Natural killer cell (primary cell): ENCODE measurements at places on chromosomes 7 and 10.
A peak's percentile ranks its signal among the peaks of the same experiment; 100 is the strongest.

GRCh38 chr10:67666416-67667034, 29.5 kb downstream of the CTNNA3 start:
- peak; percentile 48 for DNase-seq

DNA sequence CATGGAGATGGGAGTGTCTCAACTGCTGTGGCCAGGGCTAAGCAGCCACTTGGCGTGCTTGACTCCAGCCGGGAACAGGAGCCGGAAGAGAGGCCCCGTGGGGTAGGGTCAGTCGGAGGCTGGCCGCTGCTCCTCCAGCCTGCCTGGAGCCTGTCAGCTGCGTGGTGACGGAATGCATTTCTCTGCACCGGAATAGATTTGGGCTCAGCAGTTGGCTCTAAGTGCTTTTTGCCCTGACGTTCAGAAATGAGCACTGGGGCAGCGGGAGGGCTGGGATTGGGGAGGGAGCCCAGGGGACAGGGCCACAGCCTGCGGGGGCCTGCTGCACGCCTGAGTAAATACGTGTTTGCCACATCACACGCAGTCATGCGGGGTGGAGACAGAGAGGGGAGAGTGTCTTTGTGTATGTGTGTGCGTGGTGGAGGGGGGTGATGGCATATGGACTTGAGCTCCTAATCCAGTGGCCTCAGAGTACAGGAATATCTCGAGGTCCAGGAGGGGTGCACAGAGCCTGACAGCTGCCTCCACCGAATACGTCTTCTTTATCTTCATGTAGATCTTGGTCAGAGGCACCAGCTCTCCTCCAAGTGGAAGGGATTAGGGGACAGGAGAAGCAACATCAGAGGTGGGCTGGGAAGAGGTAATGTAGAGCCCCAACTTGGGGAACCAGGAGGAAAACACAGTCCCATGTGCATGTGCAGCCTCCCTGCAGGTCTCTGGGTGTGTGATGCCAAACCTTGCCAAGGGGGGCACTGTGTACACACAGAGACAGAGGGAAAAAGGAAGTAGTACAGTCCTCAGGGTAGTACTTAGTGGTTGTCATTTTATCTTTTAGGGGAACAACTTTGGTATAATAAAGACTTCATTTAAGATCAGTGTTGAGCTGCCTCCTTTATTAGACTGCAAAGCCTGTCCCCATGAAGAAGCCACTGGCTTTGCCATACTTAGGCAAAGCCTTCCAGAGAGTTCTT, 151.4 kb downstream of the CDH23 start:
- no peak for DNase-seq

DNA sequence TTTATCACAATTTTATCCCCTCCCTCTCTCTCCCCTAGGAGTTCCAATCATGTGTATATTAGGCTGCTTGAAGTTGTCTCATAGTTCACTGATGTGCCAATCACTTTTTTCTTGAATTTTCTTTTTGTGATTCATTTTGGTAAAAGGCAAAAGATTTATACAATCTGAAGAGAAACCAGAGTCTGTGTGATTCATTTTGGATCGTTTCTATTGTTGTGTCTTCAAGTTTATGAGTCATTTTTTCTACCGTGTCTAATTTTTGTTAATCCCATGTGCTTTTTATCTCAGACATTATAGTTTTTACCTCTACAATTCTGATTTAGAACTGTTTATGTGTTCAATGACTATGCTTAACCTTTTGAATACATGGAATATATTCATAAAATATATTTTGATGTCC, 483.9 kb upstream of the AUTS2 start:
- no peak for DNase-seq

DNA sequence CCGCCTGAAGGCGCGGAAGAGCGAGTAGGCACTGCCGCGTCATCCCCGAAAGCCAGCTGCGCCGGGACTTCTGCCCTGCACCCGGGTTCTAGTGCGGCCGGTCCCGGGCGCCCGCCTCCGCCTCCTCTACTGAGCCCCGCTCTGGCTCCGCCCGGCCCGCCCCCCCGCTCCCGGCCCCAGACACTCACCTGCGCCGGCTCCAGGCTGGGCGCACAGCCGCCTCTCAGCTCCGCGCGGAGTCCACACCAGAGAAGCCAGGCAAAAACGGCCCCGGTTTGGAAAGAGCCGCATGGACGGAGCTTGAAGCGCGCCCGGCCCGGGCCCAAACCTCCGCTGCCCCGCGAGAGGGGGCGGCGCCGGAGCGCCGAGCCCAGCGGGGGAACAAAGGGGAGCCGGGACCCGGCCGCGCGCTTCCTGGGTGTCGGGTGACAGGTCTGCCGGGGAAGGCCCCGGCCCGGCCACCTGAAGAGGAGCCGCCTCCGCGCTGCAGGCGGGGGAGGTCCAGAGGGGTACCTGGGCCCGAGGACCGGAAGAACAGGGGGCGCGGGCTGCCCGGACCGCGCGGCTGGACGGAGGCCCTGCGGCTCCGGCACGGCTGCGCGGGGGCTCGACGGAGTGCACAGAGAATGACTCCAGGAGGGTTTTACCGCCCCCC, 168.2 kb downstream of the NRF1 start:
- DNase-seq = peak; percentile 48

DNA sequence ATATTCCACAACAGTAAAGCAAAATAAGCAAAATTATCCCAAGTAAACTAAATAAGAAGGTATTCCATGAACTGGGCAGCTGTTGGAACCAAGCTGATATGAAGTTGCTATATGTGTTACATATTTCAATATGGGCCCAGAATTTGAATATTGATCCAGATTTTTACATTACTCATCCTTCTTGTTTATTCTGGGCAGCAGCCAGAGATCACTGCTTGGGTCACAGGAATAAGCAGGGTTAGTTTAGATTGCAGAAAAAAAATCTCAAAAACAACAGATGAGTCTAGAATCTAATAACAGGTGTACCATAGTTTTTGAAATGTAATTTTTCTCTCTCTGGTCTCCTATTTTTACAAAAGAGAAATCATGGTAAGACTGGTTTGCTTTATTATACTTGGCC, 171.5 kb upstream of the NAMPT start:
- DNase-seq = no peak

GRCh38 chr7:30634193-30634626, 39.5 kb downstream of the GARS1 start:
- DNase-seq = no peak

GRCh38 chr10:99937630-99938029, 72.1 kb downstream of the DNMBP start:
- no peak for DNase-seq

DNA sequence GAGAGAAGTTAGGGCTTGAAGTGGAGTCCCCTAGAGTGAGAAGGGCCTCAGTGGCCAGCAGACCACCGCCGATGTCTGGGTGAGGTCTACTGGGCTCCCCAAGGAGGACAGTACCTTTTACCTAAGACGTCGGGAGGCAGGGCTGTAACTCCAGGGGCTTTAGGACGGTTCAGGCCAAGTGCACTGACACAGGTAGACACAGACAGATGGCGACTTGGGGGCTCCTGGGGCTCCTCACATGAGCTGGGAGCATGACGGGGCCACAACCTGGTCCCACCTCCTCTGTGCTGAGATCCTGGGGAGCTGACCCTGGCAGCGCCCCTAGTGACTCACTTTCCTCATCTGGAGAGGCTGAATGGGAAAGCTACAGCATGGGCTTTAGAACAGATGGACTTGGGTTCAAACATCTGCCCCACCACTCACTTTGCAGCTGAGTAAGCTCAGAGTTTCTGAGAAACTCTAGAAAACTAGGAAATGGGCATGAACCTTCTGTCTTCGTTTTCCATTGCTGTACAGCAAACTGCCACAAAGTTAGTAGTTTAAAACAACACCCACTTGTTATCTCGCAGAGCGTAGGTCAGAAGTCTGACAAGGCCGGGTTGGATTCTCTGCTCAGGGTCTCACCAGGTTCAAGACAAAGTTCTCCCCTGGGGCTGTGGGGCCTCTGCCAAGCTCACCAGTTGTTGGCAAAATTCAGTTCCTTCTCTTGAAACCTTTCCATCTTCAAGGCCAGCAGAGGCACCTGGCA, 4.7 kb upstream of the COMTD1 start:
- DNase-seq = no peak

DNA sequence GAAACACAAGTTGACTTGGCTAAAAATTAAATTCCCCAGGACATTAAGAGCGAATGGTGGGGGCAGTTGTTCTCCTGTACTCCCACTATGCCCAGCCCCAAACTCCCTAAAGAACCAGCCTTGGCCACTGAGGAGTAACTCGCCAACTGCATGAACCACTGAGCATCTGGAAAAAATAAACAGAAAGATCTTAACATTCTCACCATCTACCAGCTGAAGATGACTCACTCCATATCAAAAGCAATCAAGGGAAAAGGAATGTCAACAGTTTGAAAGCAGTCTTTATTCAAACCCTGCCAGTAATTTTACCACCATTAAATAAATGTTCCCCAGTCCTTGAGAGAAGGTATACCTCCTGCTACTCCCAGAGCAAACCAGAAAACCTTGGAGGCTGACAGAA, 45.4 kb downstream of the CTTNBP2 start:
- no peak for DNase-seq

DNA sequence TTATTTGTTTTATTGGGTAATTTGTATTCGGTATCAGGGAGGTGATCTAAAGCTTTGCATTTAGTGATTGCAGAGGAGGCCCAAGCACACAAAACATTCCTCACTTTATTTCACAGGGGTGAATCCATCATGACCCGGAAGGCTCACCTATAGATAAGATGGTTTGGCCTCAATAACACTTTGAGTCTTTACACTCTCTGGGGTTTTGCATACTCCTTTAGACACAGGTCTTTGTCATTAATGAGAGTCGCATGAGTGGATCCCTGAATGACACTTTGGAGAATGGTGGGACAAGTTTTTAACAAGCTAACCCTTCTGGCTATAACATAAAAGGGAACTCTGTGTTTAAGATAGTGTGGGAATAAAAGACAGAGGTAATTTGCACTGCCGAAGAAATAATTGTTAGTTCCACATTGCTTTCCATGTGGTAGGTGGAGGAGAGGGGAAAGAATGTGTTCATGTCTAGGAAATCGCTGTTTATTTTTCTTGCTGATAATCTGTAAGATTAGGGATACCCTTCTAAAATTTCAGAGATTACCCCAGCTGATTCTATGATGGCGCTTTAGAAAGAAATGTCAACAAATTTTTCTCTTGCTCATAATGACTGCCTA, 455.8 kb downstream of the TFEC start:
- DNase-seq = no peak

GRCh38 chr7:55063061-55063460, 44.2 kb downstream of the EGFR start:
- no peak for DNase-seq

DNA sequence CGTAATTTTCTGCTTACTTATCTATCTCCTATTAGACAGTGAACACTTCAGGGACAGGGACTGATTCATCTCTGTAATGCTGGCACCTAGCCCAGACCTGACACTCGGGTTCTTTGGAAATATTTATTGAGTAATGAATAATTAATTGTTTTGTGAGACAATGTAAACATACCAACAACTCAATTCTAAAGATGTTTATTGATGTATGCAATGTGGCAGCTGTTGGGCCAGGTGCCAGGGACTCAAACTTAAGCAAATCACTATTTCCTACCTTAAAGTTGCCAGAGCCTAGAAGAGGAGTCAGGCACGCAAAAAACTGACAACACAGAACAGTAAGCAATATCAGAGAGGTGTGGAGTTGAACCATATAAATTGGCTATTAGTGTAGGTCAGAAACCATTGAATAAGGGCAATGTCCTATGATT, 63.6 kb upstream of the BMPER start:
- no peak for DNase-seq

GRCh38 chr10:13448216-13448615, 80.6 kb downstream of the BEND7 start:
- DNase-seq = no peak

- peak; percentile 5 for DNase-seq
Observed at GRCh38 chr7:51471210-51471980, 154.8 kb upstream of the COBL start.

DNA sequence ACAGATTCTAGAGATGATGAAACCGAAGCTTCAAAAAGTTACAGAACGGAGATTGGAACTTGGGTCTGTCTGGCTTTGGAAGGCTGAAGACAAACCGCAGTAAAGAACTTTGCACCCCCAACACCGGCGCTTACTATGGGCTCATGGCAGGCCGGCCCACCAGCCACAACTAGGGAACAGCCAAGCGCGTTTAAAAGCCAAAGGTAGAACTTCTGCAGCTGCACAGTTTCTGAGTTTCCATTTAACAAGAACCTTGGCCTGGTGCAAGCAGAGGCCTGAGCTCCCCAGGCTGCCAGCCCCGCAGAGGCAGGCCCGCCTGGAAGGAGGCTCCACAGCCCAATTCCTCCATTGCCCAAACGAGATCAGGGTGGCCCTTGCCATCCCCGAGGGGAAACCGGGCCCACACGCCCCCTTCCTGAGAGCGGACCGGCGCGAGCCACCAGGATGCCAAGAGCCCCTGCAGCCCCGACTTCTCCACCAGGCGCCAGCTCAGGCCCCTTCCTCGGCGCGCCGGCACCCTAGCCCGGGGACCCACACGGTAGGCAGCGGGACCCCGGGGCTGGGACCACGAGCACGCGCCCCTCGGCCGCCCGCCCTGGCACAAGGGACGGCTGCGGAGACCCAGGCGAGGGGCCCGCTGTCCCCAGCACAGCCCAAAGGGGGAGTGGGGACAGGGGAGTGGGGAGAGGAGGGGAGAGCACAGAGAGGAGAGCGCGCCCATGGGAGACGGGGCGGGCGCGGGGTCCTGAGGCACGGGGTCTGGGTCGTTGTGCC, 566 bp downstream of the MAD1L1 start:
- DNase-seq = no peak

GRCh38 chr10:3331187-3331586, 158.6 kb upstream of the PITRM1 start:
- DNase-seq = no peak

- DNase-seq = no peak
Observed at GRCh38 chr7:69659983-69660382, 61.7 kb downstream of the AUTS2 start.

GRCh38 chr10:89235073-89235798, 16.3 kb downstream of the LIPA start:
- DNase-seq = no peak

- DNase-seq = no peak
Observed at GRCh38 chr7:31111109-31111451, 59.0 kb downstream of the ADCYAP1R1 start.

GRCh38 chr10:101329341-101330032, 24.5 kb upstream of the BTRC start:
- DNase-seq = no peak

GRCh38 chr7:14179781-14180180, 190.3 kb upstream of the ETV1 start:
- no peak for DNase-seq

GRCh38 chr7:81684514-81685269, 85.2 kb downstream of the HGF start:
- DNase-seq = no peak

- DNase-seq = no peak
Observed at GRCh38 chr10:43299579-43299978, 32.7 kb upstream of the RASGEF1A start.
